ENCODE measurements at places on chromosomes 16 and 17.

DNA sequence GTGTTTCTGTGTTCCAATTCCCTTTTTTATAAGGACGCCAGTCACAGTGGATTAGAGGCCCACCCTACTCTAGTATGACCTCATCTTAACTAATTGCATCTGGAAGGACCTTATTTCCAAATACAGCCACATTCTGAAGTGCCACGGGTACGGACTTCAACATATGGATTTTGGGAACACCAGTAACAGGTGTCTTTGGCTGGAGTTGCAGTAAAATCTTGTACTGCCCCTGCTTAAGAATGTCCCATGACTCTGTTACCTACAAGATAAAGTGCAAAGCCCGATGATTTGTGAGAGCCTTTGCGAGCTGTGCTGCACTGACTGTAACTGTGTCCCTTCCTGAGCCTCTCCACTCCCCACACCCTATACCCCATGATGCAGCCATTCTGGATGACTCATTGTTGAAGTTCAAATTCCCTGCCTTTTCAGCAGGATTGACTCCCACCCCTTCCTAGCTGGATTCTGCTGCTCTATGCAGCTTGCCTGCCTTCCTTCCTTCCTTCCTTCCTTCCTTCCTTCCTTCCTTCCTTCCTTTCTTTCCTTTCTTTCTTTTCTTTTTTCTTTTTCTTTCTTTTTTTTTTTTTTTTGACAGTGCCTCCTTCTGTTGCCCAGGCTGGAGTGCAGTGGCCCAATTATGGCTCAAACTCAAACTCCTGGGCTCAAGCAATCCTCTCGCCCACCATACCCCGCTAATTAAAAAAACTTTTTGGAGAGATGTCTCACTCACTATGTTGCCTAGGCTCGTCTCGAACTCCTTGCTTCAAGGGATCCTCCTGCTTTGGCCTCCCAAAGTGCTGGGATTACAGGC is 2.1 kb downstream of the HCRT start:
- DNase-seq, result no peak

- DNase-seq, result no peak
Measured at GRCh38 chr17:8420041-8420934, 15.4 kb upstream of the NDEL1 start.

DNA sequence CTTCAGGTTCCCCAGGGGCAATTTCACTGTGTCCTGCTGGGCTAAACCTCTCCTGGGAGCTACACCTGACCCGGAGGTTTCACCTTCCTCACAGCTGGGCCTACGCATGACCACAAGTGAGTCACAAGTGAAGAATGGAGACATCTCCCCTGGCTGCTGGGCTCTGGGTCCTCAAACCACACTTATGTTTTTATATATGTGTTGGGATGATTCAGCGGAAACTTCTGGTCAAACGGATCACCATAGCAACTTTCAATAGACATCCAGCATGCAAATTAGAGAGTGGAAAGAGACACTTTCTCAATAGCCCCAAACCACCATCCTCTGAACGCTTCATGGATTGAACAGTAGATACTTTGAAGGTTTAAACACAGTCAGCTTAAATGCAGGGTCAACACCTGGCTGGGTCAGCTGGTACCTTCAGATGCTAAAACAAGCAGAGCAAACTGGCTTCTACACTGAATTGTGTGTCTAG is 28.0 kb upstream of the MAF start:
- DNase-seq, result no peak

DNA sequence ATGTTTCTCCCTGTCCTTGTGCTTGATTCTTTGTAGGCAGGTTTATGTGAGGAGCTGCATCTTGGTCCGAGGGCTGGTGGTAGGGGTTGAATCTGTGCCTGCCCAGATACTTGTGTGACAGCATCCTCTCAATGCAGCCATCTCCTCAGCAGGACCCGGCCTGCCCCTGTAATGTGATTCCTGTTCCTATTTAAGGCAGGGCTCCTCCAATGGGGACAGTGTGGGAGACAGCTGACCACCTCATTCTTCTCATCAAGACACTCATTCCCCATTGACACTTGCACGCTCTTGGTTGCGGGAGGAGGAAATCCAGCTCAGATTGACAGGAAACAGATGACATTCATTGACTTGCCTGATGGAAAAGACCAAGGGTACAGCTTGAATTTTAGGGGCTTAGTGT is 384.5 kb downstream of the CPPED1 start:
- no peak for DNase-seq

GRCh38 chr17:223723-224471 is 42.4 kb upstream of the DOC2B start:
- no peak for DNase-seq

GRCh38 chr16:4713663-4714501 is 20.2 kb downstream of the ANKS3 start:
- no peak for DNase-seq
